Activated effector memory CD4-positive, alpha-beta T cell treated with anti-CD3 and anti-CD28 coated beads, Interleukin-2, amount 50 U/mL, for 16 hours (primary cell): ENCODE measurements at places on chromosomes 12 and 14.

- DNase-seq, result no peak
Measured at GRCh38 chr12:51897181-51897580, 9.3 kb downstream of the ANKRD33 start.

GRCh38 chr14:70658899-70659298, 17.2 kb downstream of the TTC9 start:
- no peak for DNase-seq

- no peak for DNase-seq
Measured at GRCh38 chr14:55780156-55780946, 200.3 kb downstream of the KTN1 start.

GRCh38 chr12:98594050-98594835, 757 bp downstream of the SLC25A3 start:
- DNase-seq, result no peak

GRCh38 chr12:89933911-89934310, 225.3 kb upstream of the ATP2B1 start:
- no peak for DNase-seq

- no peak for DNase-seq
Measured at GRCh38 chr12:79233341-79233781, 368.8 kb downstream of the SYT1 start.

DNA sequence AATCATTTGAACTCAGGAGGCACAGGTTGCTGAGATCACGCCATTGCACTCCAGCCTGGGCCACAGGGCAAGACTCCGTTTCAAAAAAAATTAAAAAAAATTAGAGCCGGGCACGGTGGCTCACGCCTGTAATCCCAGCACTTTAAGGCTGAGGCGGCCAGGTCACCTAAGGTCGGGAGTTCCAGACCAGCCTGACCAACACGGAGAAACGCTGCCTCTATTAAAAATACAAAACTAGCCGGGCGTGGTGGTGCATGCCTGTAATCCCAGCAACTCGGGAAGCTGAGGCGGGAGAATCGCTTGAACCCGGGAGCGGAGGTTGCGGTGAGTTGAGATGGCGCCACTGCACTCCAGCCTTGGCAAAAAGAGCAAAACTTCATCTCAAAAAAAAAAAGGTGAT, 35.7 kb downstream of the R3HDM2 start:
- no peak for DNase-seq

DNA sequence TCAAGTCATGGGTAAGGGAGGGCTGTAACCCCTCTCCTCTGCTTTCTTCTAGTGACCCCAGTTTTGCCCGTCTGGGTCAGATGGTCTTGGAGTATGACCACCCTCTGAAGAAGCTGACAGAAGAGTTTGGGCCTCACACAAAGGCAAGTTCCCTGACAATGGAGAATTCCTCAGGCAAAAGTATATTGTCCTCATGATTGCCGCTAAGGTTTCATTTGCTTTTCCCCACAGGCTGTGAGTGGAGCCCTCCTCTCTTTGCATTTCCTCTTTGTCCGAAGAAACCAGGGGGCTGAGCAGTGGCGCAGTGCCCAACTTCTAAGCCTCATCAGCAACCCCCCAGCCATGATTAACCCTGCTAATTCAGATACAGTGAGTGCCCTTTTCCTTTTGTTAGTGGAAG, 12.1 kb downstream of the NCKAP1L start:
- no peak for DNase-seq

DNA sequence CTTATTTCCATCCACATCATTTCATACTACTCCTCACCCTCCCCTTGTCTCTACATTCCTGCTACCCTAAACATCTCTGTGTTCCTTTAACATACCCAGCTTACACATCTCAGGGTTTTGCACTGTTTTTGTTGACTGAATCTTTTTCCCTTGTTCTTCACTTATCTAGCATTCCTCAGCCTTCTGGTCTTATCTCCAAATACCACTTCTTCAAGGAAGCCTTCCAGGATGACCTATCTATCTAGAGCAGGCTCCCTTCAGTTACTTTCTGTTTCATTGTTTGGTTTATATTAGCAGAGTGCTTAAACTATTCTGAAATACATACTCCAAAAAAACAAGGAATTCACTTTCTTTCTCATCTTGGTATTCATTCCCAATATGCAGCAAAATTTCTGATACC, 353.1 kb downstream of the NAV3 start:
- DNase-seq, result no peak

DNA sequence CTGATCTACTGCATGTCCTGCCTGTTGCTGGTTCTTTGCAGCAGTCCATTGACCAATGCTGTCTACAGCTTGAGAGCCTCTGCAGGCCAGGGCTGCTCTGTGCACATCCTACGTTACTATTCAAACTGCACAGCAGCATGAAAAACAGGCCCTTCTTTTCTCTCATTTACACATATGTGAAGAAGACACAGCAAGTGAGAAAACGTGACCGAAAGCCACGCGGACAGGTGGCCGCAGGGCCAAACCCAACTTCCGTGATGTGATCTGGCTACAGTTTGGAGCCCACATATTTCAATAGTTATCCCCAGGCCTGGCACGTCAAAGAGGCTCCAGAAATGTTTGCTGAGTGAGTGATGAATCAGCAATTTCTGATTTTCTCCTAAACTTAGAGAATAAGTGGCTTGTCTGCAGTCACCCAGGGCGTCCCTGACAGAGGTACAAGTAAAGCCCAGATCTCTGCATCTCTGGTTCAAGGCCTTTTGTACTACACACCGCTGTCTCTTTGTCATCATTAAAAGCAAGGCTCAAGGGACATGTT, 17.9 kb upstream of the TCL1B start:
- DNase-seq, result no peak

- DNase-seq, result peak; percentile 84
Measured at GRCh38 chr14:102917469-102918211, 4.8 kb upstream of the AMN start.

DNA sequence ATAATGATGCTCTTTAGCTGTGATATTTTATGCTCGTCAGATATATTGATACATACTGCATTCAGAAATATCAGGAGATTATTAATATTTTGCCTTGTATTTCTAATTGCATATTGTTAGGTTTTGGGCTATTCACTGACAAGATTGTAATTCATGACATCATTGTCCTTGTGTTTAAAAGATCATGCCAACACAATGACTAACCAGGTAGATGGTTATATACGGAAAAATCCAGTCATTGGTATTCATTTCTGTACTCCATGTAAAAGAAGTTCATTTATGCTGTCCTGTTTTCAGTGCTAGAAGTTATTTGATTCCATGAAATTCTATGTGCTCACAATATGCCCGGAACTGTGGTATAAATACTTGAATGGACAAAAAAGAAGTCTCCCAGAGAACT, 107.5 kb downstream of the KITLG start:
- DNase-seq, result no peak

DNA sequence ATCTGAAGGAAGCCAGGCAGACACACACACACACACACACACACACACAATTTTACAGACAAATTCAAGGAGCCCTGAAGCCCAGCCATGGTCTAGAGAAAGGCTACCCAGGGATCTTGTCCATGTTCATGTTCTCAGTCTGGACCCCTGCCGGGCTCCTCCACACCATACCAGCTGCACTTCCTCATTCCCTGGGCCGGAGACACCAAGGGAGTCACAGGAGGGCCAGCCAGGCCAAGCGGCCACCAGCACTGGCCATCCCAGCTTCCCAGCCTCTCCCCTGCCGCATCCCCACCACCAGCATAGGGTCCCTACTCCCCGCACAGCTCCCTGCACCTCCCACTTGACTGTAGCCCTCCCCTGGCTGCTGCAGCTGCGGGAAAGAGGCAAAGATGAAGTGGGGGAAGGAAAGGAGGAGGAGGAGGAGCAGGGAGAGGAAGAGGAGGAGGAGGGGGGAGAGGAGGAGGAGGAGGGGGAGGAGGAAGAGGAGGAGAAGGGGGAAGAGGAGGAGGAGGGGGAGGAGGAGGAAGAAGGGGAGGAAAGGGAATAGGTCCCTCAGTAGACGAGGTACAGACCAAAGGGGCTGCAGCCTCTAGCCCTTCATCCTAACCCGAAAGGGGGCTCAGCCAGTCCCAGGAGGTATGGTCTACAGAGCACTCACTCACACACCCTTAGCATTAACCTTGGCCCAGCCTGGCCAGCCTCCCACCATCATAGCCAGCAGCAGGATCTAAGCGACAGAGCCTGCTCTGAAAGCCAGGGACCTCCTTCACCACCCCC, 293.2 kb downstream of the DPF3 start:
- no peak for DNase-seq

DNA sequence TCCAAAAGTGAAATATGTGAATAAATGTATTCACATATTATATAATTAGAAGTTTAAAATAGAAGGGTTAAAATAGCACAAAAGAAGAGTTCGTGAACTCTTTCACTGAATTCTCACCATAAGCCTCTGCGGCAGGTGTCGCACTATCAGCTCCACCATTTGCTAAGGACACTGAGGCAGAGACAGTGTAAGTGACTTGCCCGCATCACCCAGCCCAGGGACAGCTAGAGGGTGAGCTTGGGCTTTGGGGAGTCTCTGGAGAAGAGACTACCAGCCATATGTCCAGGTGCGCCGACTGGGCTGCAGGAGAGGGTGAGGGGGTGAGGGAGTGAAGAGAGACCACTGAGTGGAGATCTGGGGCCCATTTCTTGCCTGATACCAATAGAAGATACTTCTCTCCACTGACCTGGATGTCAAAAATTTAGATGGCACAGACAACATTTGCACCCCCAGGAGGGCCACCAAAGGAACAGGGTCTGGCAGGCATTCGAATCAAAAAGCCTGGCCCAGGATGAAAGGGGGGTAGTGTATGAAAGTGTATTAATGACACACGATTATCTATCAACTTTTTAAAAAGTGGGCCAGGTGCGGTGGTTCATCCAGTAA, 28.5 kb downstream of the FAIM2 start:
- peak; percentile 54 for DNase-seq

- no peak for DNase-seq
Measured at GRCh38 chr12:31876568-31877424, 82.4 kb upstream of the RESF1 start.

GRCh38 chr12:26751179-26751578, 81.8 kb downstream of the ITPR2 start:
- DNase-seq, result no peak

DNA sequence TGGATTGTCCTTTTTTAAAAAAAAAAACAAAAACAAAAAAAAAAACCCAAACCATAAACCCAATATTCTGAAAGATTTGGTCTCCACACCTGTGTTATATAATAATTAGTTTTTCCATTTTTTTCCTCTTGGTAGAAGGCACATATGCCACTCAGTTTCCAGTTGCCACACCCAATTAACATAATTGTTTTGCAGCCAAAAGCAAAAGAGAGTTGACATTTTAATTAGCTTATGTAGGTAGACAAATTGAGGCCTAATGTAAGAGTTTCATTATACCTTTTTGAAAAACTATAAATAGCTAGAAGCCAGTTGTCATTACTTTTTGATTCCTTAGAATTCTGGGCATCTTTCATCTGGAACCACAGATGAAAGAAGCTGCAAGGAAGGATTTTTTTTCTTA, 21.0 kb downstream of the PTPN11 start:
- no peak for DNase-seq

- DNase-seq, result no peak
Measured at GRCh38 chr14:71597287-71597920, 334.8 kb upstream of the RGS6 start.

DNA sequence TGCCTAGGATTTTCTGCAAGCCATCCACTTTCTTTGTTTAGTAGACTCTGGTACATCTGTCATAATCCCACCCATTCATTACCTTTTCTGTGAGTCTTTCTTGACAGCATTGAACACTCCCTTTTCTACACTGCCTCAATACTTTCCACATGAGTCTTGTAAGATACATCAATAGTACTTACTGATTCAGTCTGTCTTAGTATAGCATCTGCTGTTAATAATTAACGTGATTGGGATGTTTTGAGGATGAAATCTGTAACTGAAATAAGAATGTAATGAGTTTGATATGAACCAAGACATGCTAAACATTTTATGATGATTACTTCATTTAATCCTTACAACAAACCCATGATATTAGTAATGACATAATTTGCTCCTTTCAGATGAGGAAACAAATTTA, 196.2 kb upstream of the FOXG1 start:
- no peak for DNase-seq

- DNase-seq, result no peak
Measured at GRCh38 chr12:92703786-92704185, 997 bp downstream of the PLEKHG7 start.

DNA sequence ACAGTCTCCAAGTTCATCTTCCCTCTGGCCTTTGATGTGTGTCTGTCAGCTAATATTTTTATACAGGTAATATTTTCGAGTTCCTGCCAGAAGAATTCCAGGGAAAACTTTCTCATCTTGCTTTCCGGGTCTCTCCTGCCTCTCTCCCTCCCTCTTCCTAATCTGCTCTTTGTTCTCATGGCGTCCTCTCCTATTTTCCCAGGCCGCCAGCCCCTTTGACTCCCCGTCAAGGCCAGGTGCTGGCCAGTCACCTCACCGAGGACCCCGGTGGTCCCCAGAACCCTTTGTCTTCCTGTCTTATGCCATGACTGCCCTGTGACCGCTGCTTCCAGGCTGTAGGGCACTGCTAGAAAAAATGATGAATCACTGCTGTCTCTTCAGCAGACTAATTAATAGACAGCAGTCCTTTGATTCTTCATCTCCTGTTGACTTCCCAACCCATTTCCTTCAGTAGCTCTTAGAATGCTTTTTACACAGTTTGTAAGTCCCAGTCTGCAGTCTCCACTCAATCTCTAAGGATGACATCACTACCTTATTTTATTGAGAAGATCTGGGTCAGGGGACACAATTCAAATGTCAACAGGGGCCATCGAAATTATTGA, 40.7 kb downstream of the PPFIBP1 start:
- DNase-seq, result no peak

DNA sequence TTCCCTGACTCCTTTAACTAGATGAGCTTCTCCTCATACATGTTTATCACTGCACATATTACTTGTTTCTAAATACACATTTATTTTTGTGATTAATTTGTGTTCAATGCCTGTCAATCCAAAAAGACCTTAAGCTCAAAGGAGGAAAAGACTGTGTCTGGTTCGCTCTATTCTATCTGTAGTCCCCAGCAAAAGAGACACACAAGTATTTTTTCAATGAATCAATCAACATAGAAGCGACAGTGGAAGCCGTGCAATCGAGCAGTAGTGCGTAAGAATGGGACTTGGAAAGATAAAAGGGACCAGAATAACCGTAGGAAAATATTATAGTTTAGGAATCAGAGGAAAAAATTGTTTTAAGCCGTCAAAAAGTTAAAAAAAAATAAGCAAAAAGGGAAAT, 951 bp downstream of the WDHD1 start:
- DNase-seq, result no peak

DNA sequence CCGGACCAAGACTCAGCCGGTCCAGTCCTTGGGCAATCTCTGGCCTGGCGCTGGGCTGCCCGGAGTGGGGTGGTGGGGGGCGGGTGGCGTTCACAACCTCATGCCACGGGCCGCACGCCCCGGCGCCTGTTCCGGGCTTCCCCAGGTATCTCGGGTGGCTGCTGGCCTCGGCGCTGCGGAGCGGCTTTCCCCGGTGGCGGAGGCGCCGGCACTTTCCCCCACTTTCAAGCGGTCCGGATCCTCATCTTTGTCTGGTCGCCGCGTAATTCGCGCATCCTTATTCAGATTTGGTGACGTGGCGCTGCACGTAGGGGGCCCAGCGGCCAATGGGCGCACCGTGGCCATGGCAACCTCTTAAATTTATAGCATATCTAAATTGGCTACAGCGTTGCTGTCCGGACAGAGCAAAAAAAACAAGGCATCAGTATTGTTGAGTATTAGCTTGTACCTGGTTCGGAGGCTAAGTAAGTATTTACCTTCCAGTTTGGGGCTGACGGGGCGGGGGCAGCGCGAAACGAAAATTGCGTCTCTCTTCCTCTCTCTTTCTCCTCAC, at the start of gene LHX5:
TSS of gene LHX5 (minus strand) at position 253 of the 553 bp plus-strand sequence. CDS start 373 bp downstream, outside the sequence.
- DNase-seq, result no peak

- peak; percentile 86 for DNase-seq
Measured at GRCh38 chr12:96177013-96177412, 17.2 kb upstream of the ELK3 start.
